Naive thymus-derived CD4-positive, alpha-beta T cell (primary cell): ENCODE measurements at places on chromosomes 2 and 18. TPM values are rescaled to one million over a fixed set of nuclear protein-coding genes. Genes with fewer than 3 reads are reported as not detected.

- no peak for DNase-seq
These were observed 112.3 kb downstream of the MEP1B start for GRCh38 chr18:32301976-32302743.

DNA sequence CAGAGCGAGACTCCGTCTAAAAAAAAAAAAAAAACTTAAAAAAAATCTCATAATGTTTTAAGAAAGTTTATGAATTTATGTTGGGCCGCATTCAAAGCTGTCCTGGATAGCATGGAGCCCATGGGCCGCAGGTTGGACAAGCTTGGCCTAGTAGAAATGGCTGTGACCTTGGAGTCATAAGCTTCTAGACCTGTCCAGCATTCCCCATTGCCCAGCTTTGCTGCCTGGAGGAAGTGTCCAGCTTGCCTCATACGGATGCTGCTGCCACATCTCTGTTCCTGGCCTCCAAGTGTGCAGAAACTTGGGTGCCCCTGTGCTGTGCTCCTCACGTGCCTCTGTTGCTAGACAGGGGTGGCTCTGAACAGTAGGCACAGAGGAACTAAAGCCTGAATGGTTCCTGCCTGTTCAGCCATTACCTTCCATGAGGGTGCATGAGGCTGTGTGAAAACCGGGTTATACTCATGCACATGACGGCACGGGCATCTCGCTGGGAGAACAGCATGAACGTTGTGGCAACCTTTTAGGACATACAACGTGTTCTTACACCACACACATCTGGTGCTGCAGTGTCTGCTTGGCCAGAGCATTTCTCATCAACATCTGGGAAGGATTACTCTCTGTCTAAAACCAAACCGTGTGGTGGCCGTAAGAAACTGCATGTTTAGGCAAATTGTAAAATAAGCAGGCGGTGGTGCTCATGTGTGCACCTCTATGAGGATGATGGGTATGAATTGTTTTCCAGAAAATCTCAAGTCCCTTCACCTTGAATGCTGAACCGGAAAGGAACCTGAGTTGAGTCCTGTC lies 38.2 kb downstream of the FHOD3 start:
- no peak for DNase-seq

Gene CDH2
- polyA plus RNA-seq = 0.45 TPM

DNA sequence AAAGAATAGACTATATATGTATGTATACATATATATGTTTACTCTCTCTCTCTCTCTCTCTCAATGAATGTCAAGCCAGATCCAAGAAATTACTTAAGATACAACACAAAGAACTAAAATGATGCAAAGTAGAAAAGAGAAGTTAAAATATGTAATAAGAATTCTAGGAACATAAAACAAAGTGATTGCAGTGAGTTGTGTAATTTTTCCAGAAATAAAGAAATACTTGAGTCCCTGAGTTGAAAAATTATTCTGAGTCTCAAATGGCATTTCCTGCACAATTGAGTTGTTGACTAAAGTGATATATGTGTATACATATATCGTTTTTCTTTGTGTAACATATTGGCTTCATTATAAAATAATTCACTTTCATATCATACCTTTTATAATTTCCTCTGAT lies 262.4 kb downstream of the INSIG2 start:
- no peak for DNase-seq

Gene CCDC141
- 16.7 TPM for polyA plus RNA-seq

Gene SLC19A3
- polyA plus RNA-seq = not detected

GRCh38 chr2:44529448-44529847 lies 167.7 kb downstream of the CAMKMT start:
- DNase-seq = no peak
